ENCODE measurements at places on chromosomes 2 and 18. TPM values are rescaled to one million over a fixed set of nuclear protein-coding genes. Genes with fewer than 3 reads are reported as not detected.

DNA sequence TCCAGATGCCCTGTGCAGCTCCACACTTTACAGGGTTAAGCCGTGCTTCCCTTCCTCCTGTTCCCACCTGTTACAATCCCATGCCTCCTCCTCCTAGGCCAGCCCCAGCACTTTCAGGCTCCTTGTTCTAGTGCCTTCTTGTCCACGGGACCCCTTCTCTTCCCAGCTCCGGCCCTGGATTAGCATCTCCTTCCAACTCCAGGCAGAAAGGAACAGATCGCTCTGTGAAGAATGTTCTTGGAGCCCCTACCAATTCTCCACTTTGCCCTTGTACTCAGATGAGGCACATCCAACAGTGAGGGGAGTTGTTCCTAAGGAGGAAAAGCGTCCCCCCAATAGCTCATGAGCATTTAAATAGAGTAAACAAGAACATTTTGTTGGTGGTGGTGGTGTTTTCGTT is 72.7 kb downstream of the CABLES1 start:
- no peak overlapping the region for H3K27ac ChIP-seq
- H3K4me3 ChIP-seq, result no peak overlapping the region
- no peak for DNase-seq
- peaks cover 15% of the 10 kb centered on the region for H3K4me1 ChIP-seq
- no peaks in the 10 kb centered on the region for H3K27me3 ChIP-seq

- no peaks in the 10 kb centered on the region for H3K4me1 ChIP-seq
- H3K36me3 ChIP-seq, result no peaks in the 10 kb centered on the region
- no peak overlapping the region for H3K27ac ChIP-seq
- H3K27me3 ChIP-seq, result no peaks in the 10 kb centered on the region
These were observed 186.5 kb upstream of the SKOR2 start for GRCh38 chr18:47438001-47438400.

DNA sequence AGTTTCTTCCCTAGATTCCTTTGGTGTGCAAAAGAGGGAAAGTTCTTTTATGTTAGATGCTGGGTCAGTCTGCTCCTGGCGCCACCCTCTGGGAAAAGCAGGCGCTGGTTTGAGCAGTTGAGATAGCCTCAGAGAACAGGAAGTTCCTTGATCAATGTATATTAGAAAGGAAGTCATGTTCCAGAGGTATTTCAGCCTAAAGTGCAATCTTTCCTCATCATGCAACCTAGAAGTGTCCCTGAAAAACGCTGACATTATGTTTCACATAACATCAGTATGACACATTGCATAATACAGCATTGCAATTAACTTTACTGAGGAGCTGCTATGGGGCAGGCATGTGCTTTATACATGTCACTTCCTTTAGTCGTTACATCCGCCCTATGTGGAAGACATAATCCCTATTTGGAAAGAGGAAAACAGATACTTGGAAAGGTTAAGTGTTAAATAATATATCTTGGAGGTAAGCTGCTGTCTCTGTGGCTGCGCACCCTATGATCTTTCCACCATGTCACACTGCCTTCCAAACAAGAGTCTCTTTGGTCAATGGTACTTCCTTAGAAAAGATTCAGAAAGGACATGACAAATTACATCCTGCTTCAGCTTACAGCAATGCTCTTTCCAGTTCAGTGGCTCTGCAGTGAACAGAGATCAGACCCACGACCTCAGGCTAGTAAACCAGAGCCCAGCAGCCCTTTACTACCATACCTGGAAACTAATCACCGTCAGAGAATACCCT is 369.7 kb downstream of the RAD51AP2 start:
- H3K36me3 ChIP-seq, result no peaks in the 10 kb centered on the region
- no peak overlapping the region for H3K27ac ChIP-seq
- H3K27me3 ChIP-seq, result no peaks in the 10 kb centered on the region
- DNase-seq, result no peak
- H3K4me1 ChIP-seq, result no peaks in the 10 kb centered on the region

DNA sequence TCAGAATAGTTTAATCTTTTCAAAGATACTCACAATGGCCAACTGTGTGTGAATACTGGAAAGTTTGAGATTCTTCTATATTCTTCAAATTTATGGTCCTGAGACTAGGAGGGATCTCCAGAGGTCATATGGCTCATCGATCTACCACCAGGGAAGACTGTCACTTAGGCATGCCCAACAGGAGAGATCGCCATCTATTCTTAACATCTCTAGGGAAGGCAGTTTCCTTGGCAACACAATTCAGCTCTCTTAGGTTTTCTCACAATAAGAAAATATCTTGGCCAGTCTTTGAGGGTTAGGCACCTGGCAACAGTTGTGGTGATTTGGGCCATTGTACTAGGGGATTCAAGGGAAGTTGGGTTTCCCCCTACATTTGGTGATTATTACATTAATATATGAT is 107.2 kb downstream of the GALNT3 start:
- H3K27me3 ChIP-seq, result no peaks in the 10 kb centered on the region
- DNase-seq, result no peak
- no peaks in the 10 kb centered on the region for H3K36me3 ChIP-seq

DNA sequence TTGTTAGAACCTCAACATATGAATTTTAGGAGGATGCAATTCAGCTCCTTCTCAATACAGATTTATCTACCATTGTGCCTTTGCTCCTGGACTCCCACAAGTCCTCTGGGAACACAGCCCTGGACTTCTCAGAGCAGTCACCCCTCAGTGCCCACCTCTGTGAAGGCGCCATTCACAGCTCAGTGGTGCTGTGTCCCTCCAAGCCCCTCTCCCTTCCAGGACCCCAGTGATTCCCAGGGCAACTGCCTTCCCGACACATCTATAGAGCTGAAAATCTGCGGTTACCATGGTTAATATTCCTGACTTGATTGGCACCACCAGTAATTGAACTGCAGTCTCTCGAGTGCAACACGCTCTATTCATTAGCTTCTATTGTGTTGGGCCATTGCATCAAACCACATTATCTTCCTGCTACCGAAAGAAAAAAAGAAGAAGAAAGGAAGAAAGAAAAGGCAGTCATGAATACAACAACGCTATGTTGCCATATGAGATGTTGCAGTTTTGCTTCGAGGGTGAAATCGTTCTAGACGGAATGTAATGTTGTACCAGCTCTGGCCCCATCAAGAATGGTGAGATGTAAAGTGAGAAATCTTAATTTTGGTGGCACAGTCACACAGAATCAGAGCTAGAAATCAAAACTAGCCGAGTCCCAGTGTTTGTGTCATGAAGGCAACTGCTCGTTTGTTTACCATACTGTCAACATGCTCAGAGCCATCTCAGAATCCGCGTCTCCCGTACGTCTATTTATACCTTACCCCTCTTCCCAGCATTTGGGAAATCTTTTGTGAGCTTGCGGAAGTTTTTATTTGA is 524.0 kb upstream of the ID2 start:
- no peak overlapping the region for H3K27ac ChIP-seq
- H3K4me1 ChIP-seq, result no peaks in the 10 kb centered on the region
- H3K36me3 ChIP-seq, result no peaks in the 10 kb centered on the region
- H3K27me3 ChIP-seq, result no peaks in the 10 kb centered on the region
- no peak overlapping the region for H3K4me3 ChIP-seq

DNA sequence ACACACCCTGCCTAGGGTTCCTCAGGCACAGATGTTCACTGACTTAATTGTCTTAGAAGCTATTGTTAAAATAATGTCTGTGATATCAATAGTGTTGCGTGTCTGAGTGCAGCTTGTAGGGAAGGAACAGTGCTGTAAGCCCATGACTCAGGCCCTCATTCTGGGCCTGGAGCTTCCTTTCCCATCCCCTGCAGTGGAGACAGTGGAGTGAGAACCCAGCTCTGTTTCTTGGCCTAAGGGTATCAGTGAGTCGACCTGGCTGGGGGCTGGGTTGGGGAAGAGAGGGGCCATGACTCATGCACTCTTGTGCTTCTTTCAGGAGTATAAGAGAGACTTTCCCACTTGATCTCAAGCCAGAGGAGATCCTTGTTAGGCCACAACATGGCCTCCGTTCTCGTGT is 106.8 kb downstream of the HRH4 start:
- H3K27me3 ChIP-seq, result no peaks in the 10 kb centered on the region
- no peak overlapping the region for H3K27ac ChIP-seq
- DNase-seq, result no peak
- no peak overlapping the region for H3K4me3 ChIP-seq
- H3K4me1 ChIP-seq, result no peaks in the 10 kb centered on the region
- H3K36me3 ChIP-seq, result no peaks in the 10 kb centered on the region

DNA sequence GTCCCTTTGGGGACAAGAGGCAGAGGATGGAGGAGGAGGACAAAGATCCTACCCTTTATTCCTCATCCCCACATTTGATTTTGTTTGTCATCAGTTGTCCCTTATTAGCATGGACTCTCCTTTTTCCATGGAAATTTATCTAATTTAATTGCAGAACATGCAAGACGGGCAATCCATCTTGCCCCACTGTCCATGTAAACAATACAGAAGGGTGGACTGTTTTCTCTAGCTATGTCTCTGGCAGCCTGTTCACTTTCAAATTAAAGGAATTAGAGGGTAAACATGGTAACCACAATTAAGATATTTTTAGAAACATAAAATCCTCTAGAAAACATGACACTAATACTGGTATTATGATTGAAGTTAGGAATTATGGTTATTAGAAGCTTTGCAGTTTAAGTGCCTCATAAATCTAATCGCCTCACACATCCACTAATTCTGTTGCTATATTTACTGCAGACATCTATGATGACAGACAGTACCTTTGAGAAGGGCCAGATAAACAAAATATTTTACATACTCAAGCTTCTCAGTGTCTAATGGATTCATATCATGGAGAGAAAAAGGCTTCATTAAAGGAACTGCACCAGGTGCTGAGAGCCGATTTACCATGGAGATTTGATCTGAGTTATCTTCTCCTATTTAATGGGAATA is 215.5 kb downstream of the LNPK start:
- H3K4me3 ChIP-seq, result no peak overlapping the region
- no peak for DNase-seq
- H3K27ac ChIP-seq, result no peak overlapping the region
- H3K27me3 ChIP-seq, result no peaks in the 10 kb centered on the region
- no peaks in the 10 kb centered on the region for H3K36me3 ChIP-seq
- H3K4me1 ChIP-seq, result no peaks in the 10 kb centered on the region

DNA sequence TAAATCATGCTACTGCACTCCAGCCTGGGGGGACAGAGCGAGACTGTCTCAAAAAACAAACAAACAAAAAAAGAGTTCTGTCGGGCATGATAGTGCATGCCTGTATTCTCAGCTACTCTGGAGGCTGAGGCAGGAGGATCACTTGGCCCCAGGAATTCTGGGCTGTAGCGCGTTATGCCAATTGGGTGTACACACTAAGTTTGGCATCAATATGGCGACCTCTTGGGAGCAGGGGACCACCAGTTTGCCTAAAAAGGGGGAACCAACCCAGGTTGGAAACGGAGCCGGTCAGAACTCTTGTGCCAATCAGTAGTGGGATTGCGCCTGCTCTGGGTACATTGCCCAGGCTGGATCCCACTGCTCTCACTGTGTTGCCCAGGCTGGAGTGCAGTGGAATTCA is 49.7 kb downstream of the SDC1 start:
- DNase-seq, result no peak
- H3K27me3 ChIP-seq, result no peaks in the 10 kb centered on the region
- H3K4me1 ChIP-seq, result no peaks in the 10 kb centered on the region
- H3K4me3 ChIP-seq, result no peak overlapping the region
- H3K27ac ChIP-seq, result no peak overlapping the region
- no peaks in the 10 kb centered on the region for H3K36me3 ChIP-seq

- H3K27ac ChIP-seq, result no peak overlapping the region
- H3K36me3 ChIP-seq, result no peaks in the 10 kb centered on the region
- DNase-seq, result no peak
- H3K4me1 ChIP-seq, result no peaks in the 10 kb centered on the region
These were observed 392.8 kb upstream of the GALNT5 start for GRCh38 chr2:156864753-156865152.

SP140 gene
- total RNA-seq, result 3.4 TPM

ANKRD62 gene
- not detected for total RNA-seq

AGXT gene
- 0.25 TPM for total RNA-seq
